ENCODE measurements at places on chromosomes 3 and 15.
A peak's percentile ranks its signal among the peaks of the same experiment; 100 is the strongest.

DNA sequence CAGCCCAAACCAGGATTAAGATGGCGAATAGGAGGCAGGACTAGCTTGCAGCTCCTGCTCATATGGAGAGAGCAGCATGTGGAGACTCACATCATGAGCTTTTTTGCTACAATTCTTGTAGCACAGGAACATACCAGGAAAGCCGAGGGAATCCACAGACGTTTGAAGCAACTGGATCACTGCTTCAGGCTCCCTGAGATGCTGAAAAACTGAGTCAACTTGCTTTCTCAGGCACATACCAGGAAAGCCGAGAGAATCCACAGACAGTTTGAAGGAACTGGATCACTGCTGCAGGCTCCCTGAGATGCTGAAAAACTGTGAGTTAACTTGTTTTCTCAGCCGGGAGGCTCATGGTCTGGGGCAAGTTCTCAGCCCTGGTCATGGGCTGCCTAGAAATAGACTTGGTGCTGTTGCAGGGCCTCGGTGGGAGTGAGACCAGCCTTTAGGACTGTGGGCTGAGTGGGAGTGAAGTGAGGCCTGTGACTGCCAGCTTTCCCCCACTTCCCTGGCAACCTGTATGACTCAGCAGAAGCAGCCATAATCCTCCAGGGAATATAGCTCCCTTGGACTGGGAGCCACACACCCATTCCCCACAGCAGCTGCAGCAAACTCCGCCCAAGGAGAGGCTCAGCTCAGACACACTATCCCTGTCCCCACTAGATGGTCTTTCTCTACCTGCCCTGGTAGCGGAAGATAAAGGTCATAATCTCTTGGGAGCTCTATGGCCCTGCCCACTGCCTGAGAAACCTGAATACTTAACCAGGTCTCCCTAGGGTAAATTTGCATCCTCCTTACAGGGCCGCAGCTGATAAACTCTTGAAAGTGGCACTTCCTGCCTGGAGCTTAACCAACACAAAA is 51.9 kb upstream of the PFN2 start:
- DNase-seq = no peak

- no peak for DNase-seq
These were observed 2.2 kb downstream of the CADM2 start for GRCh38 chr3:84961011-84961410.

- no peak for DNase-seq
These were observed 421.9 kb upstream of the TPRG1 start for GRCh38 chr3:188749830-188750229.

- no peak for DNase-seq
These were observed 2.6 kb upstream of the PIGZ start for GRCh38 chr3:196971094-196971698.

DNA sequence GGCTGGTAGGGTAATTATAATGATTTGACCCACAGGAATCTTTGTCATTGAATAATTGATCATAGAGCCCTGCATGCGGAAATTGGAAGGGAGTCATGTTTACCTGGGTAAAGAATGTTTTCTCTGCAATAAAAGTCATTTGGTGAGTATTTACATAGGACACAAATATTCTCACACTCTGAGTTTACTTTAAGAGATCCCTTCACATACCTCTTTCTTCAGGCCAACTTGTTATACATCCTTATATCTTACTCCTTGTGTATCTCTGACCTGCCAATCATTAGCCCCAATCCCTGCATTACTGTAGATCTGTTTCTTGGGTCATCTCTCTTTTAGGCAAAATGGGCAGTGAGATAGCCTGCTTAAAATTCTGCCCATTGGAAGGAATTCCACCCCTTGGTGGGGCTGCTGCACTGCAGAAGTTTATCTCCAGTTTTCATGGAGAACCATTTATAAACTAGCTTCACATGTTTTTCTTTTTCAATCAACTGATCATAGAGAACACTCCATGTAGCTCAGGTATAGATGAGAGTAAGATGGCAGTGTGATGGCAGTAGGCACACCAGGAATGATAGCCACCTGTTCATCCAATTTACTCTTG is 46.2 kb downstream of the ILDR1 start:
- no peak for DNase-seq

- DNase-seq = no peak
These were observed 29.2 kb downstream of the EPHB3 start for GRCh38 chr3:184590795-184591194.

DNA sequence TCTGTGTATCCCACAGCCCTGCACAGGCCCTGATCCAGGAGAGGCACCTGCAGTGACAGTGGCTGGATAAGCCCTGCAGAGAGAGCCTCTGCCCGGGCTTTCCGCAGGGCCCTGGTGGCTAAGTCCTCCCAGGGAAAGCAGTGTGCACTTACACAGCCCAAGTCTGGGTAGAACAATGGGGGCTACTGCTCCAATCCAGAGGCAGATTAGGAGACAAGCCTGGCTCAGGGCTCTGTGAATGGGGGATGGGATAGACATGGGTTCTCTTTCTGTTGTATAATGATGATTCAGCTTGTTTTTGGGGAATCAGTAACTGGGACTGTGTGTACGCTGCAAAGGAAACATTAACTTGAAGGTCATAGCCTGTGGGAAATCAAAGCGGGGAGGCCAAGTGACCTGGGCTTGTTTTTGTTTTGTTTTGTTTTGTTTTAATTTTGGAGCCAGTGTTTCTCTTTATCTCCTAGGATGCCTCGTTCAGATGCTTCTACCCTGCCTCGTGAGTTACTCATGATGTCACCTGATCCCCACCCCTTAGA is 4.1 kb upstream of the ALDH1L1 start:
- DNase-seq = no peak

DNA sequence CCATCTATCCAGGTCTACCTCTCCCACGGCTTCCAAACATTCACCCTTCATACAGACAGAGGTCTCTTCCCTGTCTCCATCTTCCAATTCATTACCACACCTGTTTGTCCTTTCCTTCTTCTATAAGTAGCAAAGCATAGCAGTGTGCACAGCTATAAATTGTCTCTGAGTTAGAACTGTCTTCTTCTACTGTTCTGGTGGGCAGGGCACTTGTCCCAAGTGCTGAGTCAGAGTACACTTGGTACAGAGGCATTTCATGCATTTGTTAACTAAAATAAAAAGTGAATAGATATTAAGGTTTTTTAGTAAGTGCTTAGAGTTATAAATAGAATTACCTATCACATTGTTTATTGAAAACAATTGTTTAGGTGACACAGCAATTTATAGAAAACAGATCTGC is 150.1 kb upstream of the CCDC54 start:
- no peak for DNase-seq

DNA sequence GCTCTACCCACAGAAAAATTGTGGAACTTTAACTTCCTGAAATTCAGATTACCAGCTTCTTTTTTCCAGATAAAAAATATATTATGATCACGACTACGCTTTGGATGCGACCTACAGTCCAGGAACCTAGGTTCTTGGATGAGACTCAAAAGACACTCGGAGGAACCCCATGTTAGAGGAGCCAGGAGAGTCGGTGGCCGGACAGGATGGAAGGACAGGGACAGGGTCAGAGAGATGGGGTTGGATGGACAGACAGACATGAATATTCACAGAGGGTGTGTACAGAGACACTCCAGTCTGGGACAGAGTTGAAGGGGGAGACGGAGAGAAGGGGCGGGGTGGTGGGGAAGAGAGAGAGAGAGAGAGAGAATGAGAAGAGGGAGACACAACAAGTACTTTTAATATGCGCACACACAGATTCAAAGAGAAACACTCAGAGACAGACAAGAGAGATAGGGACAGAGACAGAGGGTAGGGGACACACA is 9.5 kb downstream of the FAM3D start:
- no peak for DNase-seq

DNA sequence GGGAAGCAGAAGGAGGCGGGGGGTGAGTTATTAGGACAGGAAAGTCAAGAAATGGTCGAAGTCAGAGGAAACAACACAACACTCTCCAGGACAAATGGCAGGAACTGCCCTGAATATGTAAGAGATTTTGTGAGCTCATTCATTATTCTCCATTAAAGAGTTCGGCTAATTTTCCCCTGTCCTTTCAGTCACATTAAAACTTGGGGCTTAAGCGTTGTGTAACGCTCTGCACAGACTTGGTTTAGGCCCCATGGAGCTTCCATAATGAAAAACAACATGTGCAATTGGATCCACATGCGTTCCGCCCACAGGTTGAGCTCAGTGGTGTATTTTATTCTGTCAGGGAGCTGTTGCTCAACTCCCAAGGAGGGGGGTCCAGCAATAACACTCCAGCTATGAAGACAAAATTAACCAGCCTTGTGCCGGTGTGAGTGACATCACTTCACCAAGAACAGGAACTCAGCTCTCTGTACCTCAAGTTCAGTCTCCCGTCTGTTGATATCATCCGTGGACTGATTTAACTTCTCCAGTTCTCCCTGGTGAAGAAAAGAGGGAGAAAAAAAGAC is 2.3 kb downstream of the SH3BP5 start:
- DNase-seq = peak; percentile 45

GRCh38 chr3:184388164-184388935 is 8.5 kb downstream of the CHRD start:
- DNase-seq = no peak

- no peak for DNase-seq
These were observed 112.1 kb downstream of the SLCO3A1 start for GRCh38 chr15:91965501-91966193.

DNA sequence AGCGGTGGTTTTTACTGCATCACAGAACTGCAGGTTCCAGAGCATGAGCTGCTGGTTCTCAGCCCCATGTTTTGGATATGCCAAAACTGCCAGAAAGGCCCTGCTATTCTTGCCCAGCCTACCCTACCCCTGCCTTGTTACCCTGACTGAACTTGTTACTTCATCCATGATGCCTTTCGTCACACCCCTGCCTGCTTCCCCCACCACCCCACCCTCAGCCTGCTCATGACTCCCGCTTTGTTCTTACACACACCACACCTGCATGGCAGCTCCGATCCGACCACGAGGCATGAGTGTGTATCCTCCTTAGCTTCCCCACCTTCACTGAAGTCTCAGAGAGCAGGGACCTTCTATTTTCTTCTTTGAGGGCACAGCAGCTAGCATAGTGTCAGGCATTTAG is 5.1 kb upstream of the TM4SF1 start:
- no peak for DNase-seq

DNA sequence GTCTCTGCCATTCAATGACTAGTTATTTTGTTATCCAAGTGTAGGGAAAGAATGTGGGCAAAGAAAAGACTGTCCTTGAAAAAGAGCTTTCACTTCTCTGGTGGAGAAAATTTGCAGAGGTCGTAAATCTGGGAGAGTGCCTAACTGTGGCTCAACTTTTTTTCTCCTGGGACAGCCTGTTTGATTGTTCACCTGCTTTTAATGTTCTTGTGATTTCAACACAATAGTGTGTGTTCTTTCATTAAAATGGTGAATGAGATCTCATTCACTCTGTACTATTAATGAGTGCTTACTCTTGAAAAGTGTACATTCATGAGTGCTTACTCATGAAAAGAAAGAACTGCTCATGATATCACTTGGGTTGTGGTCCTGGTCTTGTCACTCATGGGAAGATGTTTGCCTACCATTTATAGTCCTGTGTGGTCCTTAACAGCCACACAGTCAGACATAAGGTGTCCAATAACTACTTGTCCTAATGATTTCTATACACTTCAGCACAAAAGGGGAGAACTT is 567.3 kb downstream of the GRM7 start:
- no peak for DNase-seq

GRCh38 chr15:67366904-67367303 is 112.3 kb downstream of the IQCH start:
- no peak for DNase-seq

- DNase-seq = no peak
These were observed 6.7 kb downstream of the CCDC9B start for GRCh38 chr15:40333922-40334492.

GRCh38 chr3:14508966-14509795 is 31.0 kb downstream of the GRIP2 start:
- peak; percentile 96 for DNase-seq

DNA sequence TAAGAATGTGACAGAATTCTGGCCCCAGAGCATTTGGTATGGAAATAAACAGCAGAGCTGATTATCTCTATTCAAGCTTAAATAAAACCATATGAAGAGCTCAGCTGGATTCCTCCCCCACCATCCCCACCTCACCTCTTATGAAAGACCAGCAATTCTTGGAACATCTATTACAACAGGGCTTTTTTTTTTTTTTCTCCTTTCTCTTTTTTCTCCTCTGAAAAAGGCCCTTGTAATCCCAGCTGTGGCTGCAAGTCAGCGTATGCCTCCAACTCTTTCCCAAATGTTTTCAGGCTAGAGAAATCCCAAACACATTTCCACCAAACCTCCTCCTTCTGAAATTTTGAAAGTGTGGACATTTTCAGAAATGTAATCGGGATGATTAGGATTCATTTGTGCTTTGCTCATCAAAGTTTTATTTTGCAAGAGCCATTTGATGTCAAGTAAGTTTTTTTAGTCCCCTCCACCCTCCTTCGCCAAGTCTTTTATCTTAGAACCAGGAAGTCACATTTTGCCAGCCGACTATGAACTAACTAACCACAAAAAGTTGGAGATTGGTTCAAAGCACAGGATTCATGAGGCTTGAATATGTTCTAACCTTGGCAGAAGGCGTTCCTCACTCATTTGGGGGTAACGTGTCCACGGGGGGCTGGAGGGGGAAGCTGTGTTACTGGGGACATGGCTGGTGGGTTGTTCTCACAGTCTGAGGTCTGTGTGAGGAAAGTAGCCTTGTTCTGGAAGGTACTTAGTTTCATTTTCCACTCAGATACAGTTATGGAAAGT is 142.0 kb upstream of the PDZRN3 start:
- DNase-seq = no peak

GRCh38 chr3:72147600-72147999 is 362.7 kb upstream of the PROK2 start:
- no peak for DNase-seq

- DNase-seq = no peak
These were observed 166.1 kb downstream of the SSR3 start for GRCh38 chr3:156388497-156389448.

GRCh38 chr15:59879506-59880265 is 124.4 kb upstream of the FOXB1 start:
- no peak for DNase-seq

- no peak for DNase-seq
These were observed 9.3 kb downstream of the SUSD5 start for GRCh38 chr3:33209357-33209756.

- no peak for DNase-seq
These were observed 141.4 kb downstream of the TGFBR2 start for GRCh38 chr3:30747771-30748281.

DNA sequence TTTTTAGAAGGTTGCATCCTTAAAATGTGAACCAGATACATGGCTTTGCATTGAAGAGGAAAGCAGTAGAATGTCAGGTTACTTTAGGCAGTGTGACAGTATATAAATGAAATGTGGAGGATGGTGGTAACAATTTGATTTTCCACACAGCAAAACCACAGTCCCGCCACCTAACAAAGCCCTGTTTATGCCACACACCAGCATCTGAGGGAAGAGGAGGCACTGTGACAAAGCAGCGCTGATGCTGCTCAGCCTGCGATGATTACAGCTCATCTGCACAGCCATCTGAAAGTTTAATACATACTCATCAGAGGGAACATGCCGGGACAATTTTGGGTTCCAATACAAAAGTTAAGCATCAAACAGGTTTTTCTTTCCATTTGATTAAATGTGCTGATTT is 8.9 kb downstream of the RNF7 start:
- DNase-seq = no peak

- DNase-seq = no peak
These were observed 528.1 kb downstream of the FOXP1 start for GRCh38 chr3:71055257-71056001.

GRCh38 chr3:46604127-46604526 is 8.2 kb upstream of the FAM240A start:
- DNase-seq = no peak

- DNase-seq = no peak
These were observed 488.7 kb upstream of the TPRG1 start for GRCh38 chr3:188683032-188683521.

- no peak for DNase-seq
These were observed 48.5 kb upstream of the SLC4A7 start for GRCh38 chr3:27532426-27533260.
